Fibroblast of skin of back (primary cell): ENCODE measurements at places on chromosomes 5 and 9.

DNA sequence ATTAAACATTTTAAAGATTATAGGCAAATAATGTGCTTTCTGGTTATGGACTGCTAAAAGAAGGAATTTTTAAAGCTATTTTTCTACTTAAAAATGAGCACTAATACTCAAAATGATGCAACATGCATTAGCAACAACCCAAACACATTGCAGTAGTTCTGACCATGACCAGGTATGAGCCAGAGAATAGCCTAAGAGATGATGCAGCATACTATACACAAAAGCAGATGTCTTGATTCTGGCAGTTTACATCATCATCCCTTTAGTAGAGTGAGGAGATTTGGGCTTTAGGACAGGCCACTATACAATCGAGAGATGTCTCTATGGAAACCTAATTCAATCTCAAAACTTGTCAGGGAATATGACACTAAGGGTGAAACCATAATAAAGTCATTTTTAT lies 307.1 kb downstream of the PRR16 start:
- DNase-seq = no peak

DNA sequence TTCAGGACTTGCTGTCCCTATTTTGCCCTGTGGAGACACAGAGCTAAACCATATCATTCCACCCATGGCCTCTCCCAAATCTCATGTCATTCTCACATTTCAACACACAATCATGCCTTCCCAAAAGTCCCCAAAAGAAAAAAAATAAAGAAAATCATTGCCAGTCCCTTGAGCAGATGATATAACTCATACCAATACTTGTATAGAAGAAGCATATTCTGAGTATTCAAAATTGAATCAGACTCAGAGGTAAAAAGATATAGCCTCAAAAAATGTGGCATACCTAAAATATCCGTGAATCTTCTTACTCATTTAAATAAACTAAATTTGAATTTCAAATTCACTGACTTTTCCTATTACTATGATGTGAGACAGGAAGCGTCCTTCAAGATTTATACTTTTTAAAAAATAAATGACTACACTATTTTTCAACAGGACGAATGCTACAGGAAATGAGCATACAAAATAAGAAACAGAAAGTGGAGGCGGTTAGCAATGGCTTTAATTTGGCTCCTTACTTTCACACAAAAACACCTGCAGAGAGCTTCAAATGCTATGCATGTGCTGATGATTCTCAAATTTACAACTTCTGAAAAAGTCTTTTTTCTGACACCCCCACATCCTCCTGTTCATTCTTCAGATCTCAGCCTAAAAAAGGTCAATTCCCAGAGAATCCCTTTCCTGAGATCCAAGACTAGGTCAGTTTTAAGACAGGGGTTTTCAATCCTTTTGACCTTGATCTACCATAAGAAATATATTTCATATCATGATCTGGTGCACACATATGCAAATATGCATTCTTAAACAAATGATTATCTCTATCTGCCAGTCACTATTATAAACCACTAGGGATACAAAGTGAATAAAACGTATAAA lies 39.6 kb upstream of the DMXL1 start:
- DNase-seq = no peak

DNA sequence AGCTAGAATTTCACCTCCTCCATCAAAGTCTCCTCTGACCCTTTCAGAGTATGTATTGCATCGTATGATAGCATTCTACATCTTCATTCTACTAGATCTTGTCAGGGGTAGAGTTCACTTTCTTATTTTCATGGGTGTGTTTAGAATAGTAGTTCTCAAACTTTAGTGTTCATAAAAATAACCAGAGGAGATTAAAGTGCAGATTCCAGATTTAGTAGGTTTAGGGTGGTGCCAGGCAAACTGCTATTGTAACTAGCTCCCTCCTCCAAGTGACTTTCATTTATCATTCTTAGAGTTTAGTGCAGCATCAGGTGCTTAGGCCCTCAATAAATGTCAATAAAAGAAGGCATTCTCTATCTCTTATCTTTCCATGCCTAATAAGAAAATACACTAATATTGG lies 7.2 kb upstream of the FYB1 start:
- DNase-seq = no peak

GRCh38 chr5:121969660-121970295 lies 8.0 kb downstream of the SRFBP1 start:
- DNase-seq = peak; percentile 23

GRCh38 chr9:114998326-114998725 lies 67.9 kb upstream of the TNFSF8 start:
- DNase-seq = no peak

DNA sequence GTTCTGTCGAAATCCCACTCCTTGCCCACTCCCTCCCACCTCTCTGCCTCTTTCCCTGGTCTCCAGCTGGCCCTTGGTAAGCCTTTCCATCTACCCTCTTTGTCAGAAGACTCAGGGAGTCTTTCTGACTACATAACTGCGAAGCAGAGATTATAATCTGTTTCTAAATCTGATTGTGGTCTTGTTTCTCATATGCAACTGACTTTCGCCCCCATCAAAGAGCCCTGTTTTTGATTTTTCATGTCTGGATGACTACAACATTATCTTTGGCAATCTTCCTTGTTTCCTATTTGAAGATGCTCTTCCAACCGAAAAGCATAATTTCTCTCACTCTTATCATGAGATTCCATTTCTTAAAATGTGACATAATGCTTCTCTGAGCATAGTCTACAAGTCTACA lies 218.2 kb upstream of the ADAMTSL1 start:
- no peak for DNase-seq

DNA sequence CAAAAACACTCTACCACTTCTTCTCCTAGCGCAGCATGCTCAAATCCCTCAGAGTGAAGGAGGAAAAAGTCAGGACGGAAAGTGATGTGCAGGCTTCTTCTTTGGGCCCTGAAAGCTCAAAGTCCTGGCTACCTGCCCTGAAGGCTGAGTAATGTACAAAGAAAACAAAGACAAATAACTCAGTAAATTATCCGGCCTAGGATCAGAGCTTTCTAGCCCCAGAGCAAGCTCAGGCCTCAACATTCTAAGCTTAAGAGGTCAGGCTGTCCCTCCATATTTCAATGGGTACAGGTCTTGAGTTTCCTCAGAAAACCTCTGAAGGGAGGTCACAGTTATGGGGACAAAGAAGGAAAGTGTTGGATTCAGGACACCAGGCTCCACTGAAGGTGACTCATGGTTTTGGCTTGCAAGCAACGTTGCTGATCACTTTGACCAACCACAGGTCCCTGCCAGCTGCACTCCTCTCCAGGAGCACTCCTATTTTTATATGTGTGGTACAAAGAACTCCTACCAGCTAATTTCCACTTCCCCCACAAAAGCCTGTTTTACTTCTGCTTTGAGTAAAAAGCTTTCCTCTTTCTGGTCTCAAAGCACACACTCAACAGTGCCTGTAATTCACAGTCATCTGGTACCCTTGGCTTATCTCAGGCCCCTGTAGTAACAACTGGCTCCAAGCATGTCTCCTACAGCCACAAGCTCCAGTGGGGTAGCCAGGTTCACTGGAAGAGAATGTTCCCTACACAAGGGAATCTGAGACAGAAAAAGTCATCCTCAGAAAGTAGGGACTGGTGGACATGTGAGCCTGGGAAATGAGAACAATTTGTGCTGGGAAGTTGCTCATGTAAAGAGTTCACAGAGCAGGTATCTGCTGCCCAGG lies 115.7 kb downstream of the UGCG start:
- DNase-seq = peak; percentile 95

DNA sequence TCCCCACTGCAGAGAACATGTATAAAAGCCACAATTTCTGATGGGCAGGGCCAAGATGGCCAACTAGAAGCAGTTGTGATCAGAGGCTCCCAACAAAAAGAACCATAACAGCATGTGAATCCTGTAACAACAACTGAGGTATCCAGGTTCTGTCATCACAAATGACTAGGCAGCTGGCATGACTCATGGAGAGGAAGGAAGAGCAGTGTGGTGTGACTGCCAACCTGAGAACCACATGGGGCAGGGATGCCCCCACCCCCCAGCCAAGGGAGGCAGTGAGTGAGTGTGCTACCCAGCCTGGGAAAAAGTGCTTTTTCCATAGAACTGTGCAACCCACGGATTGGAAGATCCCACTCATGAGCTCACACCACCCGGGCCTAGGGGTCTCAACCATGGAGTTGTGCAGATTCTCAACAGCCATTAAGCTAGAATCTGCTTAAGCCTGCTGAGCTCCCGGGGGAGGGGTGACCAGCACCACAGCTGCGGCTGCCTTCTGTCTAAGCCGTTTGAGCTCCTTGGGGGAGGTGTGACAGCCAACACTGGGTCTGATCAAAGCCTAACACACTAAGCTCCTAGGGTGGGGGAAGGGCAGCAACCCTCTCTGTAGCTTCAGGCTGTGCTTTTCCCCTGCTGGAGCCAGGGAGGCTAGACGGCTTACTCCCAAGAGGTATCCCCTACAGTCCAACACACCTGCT lies 80.1 kb upstream of the DMAC1 start:
- DNase-seq = no peak

DNA sequence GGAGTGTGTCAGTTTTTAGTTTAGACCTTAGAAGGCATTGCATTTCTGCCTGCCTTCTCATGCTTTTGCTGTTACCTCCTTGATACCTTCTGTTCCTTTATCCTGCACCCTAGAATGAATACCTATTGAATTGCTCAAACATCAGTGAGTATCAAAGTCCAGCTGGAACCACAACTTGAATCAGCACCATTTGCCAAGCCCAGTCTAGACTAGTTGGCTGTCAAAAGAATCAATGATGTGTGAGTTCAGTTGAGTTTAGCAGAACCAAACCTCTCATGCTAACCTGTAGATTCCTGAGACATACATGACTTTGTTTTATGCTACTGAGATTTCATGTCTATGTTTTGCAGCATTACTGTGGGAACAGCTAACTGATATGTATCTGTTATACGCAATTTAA lies 116.6 kb downstream of the FAM170A start:
- DNase-seq = no peak

- DNase-seq = no peak
Measured at GRCh38 chr5:2289380-2289779, 406.7 kb upstream of the IRX4 start.

DNA sequence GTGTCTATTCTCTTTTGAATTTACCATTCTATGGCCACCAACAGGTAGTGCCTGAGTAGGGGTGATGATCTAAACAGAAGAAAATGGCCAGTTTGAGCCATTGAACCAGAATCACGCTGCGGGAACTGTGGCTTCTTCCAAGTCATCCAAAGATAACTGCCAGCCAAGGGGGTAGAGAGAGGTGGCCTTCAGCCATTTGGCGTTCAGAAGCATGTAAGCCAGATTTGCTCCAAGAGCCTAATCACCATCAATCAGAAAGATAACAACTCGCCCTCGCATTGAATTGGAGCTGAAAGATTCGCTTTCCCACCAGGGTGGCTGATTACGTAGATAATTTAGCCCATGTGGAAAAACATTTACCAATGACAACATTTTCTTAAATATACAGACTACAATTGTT lies 1302.7 kb upstream of the DMAC1 start:
- DNase-seq = no peak

- DNase-seq = no peak
Measured at GRCh38 chr9:38178237-38178636, 109.2 kb upstream of the SHB start.

DNA sequence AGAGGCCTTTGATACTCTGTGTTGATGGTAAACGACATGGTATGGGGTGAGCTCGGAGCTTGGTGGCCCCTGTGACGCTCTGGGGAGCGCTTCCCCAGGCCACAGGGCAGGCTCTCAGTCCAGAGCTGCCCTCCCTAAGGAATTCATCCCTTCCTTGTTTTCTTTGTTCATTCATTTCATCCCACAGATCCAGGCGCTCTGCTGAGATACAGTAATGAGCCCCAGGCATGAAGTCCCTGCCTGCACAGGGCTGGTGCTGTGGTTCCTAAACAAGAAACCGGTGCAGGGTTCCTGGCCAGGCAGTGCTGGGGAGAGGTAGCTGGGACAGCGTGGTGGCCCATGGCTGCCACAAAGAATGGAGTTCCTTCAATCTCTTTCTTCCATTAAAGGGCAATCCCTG lies 14.4 kb downstream of the NEK6 start:
- DNase-seq = no peak
